Activated CD4-positive, alpha-beta T cell treated with anti-CD3 and anti-CD28 coated beads for 24 hours (primary cell): ENCODE measurements at places on chromosomes 7 and 10.

- no peak for DNase-seq
Observed at GRCh38 chr10:3805201-3805790, 20.3 kb upstream of the KLF6 start.

- no peak for DNase-seq
Observed at GRCh38 chr7:156614434-156615264, 25.9 kb upstream of the RNF32 start.

DNA sequence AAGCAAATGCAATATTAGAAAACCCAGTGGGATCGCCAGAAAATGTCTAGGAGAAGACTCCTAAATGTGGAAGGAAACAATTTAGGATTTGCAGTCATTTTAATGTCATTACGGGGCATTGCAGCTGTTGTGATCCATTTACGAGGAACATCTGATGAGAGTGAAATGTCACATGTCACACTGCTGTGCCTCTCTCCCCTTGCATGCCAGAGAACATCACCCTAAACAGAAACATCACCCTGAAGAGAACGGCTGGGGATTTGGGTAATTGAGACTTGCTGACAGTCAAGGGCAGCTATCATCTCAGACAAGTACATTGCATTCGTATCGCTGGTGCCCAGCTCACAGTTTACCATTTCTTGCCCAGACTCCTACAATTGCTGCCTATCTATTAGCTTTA is 785.7 kb upstream of the POM121L12 start:
- DNase-seq = no peak

DNA sequence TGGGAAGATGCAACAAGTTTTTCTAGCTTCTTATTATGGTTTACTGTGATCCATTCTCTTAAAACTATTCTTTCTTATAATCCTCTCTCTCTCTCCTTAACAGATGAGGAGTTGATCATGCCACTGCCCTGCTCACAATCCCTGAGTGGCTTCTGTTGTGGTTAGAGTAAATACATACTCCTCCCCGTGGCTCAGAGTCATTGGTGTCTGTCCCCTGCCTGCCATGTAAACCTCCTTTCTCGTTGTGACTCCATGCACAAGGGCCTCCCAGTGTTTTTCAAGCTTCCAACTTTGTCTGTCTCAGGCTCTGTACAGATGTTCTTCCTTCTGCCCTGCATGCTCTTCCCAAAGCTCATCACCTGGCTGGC is 20.4 kb downstream of the CCNY start:
- no peak for DNase-seq

GRCh38 chr7:159096736-159097581 is 47.7 kb downstream of the VIPR2 start:
- no peak for DNase-seq

GRCh38 chr10:95341716-95342130 is 50.9 kb upstream of the PDLIM1 start:
- DNase-seq = no peak

- DNase-seq = no peak
Observed at GRCh38 chr7:122762071-122762470, 59.3 kb upstream of the RNF148 start.

GRCh38 chr10:132788180-132788830 is 2.4 kb upstream of the NKX6-2 start:
- DNase-seq = no peak

- DNase-seq = no peak
Observed at GRCh38 chr7:36999626-37000485, 275.6 kb upstream of the AOAH start.

GRCh38 chr7:122546496-122546895 is 152.4 kb downstream of the RNF133 start:
- no peak for DNase-seq

- DNase-seq = no peak
Observed at GRCh38 chr10:122213766-122214165, 57.3 kb upstream of the BTBD16 start.

DNA sequence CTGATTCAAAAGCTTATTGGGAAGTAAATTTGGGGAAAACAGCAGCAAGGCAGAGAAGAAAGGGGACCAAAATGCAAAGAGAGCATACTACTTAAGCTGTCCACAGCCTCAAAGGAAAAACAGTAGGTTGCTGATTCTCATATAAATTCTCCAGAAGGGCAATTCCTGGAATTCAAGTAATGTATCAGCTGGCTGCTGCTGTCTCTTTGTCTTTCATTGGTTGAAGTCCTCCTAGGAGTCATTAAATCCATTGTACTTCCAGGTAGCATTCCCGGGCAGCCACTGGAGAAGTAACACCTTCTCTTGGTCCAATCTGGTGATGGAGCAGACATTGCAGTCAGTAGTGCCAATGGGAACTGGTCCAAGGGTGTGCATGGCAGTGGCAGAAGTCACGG is 22.7 kb downstream of the BET1 start:
- DNase-seq = no peak

GRCh38 chr7:33091641-33092191 is 17.5 kb downstream of the RP9 start:
- no peak for DNase-seq

- DNase-seq = no peak
Observed at GRCh38 chr7:85972504-85973141, 671.1 kb upstream of the GRM3 start.

GRCh38 chr7:85508642-85509410 is 322.0 kb upstream of the SEMA3D start:
- DNase-seq = no peak

- DNase-seq = no peak
Observed at GRCh38 chr10:52739380-52740154, 33.0 kb downstream of the MBL2 start.

- no peak for DNase-seq
Observed at GRCh38 chr10:80522756-80523363, 14.8 kb upstream of the SH2D4B start.

DNA sequence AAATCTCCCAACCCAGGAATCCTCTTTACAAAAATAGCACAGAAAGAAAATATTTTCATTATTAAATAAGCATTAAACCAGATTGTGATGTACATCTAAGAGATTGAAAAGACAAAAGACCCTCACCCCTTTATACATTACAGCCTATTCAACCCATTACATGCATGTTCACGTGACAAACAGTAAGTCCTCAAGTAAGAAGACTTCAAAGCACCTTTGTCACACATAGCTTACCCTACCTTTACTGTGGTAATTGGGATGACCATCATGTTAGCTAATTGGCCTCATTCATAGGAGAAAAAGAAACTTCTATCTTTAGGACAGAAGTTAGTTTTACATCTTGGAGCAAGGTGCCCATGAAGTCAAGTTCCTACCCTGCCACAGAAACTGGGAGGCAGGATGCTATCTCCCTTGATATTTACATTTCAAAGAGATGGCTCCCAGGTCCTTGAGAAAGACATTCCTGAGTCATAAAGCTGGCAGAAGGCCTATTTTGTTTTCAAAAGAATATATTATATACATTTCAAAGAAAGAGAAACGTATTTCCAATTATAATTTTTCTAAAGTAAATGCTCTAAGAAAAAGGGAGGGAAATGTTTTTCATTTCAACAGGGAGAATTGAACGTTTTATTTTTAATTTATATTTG is 48.1 kb downstream of the GNAI1 start:
- no peak for DNase-seq

- no peak for DNase-seq
Observed at GRCh38 chr10:130141878-130142277, 5.7 kb downstream of the GLRX3 start.

GRCh38 chr10:51144161-51144781 is 70.0 kb downstream of the PRKG1 start:
- DNase-seq = no peak

DNA sequence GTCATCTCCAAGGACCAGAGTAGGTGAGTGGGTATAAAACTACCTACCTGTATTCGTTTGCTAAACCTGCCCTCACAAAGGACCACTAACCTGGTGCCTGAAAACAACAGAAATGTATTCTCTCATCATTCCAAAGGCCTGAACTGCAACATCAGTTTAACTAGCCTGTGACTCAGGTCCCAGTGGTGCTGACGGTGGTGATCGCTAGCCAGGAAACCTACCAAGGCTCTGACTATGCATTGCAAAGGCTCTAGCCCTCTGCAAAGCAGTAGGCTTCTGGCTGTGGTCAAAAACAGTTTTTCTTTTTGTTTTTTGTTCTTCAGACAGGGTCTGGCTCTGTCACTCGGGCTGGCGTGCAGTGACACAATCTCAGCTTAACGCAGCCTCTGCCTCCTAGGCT is 107.5 kb downstream of the NPTX2 start:
- no peak for DNase-seq

GRCh38 chr10:23070913-23071218 is 24.5 kb upstream of the MSRB2 start:
- no peak for DNase-seq
